ENCODE measurements at places on chromosomes 3 and 15. TPM values are rescaled to one million over a fixed set of nuclear protein-coding genes. Genes with fewer than 3 reads are reported as not detected.
A peak's percentile ranks its signal among the peaks of the same experiment; 100 is the strongest.

Gene SLC25A26
- total RNA-seq, result 32.0 TPM

Gene GNB4
- 17.0 TPM for total RNA-seq

Gene FYCO1
- 64.4 TPM for total RNA-seq

GRCh38 chr15:50876989-50877360 is 31.5 kb upstream of the AP4E1 start:
- peak; percentile 58 for DNase-seq

DNA sequence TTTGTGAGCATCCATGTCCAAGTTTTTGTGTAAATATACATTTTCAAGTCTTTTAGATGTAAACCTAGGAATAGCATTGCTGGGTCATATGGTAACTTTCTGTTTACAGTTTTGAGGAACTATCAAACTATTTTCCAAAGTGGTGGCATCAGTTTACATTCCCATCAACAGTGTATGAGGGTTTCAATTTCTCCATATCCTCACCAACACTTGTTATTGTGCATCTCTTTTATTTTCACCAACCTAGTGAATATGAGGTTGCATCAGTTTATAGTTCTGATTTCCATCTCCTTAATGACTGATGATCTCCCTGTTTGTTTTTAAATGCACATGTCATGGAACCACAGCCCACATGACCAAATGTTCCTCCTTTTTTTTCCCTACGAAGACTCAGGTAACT is 201.2 kb downstream of the FEZF2 start:
- DNase-seq, result no peak
